NCI-H1436 treated with DMSO at 0.1 percent for 48 hours (cell line): ENCODE measurements at places on chromosomes 16 and 17.

GRCh38 chr16:12340151-12340733, 363.7 kb downstream of the SNX29 start:
- no peak for DNase-seq

DNA sequence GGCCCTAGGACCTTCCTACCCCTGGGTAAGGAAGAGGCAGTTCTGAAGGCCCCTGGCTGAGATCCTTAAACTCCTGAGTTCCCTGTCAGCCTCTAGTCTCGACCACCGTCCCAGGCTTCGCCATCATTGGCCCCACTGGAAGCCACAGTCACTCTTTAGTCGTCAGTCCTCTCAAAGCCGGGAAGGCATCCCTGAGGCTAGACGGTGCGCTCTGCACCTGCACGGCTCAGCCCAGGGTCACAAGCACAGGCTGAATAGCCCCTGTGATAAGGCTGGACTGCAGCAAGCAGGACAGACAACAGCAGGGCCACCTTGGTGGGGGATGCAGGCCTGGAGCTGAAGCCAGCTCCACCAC, 3.3 kb upstream of the HEXIM1 start:
- no peak for DNase-seq

DNA sequence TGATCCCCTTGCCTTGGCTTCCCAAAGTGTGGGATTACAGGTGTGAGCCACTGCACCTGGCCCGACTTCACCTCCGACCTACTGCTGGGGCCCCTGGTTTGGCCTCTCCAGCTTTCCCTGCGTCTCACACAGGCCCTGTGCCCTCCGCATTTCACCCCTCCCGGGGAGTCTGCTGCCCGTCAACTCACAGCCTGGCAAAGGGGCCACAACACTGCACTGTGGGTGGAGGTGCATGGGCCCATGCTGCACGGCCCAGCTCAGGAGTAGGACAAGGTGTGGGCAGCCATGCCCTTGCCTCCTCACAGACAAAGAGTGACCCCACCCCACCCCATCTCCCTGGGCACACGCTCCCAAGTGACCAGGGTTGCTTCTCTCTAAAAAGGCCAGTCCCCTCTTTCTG, 12.6 kb upstream of the TBX2 start:
- no peak for DNase-seq

GRCh38 chr17:17782523-17783115, 54.2 kb downstream of the SREBF1 start:
- no peak for DNase-seq

DNA sequence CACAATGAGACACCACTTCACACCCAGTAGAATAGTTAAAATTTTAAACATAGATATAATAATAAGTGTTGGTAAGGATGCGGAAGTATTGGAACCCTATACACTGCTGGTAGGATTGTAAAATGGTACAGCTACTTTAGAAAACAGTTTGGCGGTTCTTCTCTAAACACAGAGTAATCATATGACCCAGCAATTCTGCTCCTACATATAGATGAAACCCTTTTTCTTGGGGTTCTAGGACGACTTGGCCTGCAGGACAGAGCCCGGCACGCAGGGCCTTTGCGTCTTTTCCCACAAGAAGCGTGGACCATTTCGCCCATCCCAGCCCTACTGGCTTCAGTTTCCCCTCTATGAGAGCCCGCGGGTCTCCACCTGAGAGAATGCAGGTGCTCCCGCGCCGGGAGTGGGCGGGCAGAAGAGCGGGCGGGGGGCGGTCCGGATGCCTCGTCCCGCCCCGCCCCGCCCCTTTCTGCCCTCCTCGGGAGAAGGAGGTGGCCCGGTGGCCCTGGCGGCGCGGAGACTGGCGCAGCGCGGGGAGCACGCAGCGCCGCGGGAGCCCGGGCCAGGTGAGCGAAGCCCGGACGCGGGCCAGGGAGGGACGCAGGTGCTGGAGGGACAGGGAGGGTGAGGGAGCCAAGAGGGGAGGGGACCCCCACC, at the start of gene SDR42E2:
Gene SDR42E2, plus strand, starts transcription at position 508 of the 657 bp plus-strand sequence. CDS start 3,077 bp downstream, outside the sequence.
- no peak for DNase-seq

DNA sequence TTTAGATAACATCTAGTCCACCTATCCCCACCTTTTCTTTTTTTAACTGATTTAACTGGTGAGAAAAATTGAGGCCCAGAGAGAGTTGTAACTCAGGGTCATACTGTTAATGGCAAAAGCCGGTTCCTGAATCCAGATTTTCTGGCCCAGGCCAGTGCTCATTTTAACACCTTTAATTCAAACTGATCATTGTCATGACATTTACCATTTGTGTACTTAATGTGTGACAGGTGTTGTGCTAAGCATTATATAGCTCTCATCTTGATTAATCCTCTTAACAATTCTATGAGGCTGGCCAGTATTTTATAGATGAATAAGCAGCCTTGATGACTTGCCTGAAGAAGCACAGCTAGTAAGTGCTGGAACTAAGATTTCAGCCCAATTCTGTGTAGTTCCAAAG, 14.4 kb downstream of the RHOT1 start:
- DNase-seq = no peak

DNA sequence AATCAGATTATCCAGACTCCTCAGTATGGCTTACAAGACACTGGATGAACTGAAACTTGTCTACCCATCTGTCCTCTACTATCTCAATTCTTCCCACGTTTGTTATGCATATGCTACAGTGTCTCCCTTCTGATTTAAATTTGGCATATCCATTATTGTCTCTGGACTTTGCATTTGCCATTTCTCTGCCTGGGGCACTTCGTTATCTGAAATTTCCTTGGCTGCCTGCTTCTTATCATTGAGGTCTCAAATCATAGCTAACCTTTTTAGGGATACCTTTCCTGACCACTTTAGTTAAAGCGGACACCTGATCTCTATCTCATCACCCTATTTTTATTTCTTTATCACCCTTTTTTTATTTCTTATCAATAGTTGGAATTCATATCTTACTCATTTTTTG, 853.4 kb downstream of the KCNJ2 start:
- DNase-seq = no peak

GRCh38 chr17:48187872-48188608, 80.5 kb downstream of the SNX11 start:
- no peak for DNase-seq

GRCh38 chr17:50469671-50470305, 1.1 kb upstream of the CHAD start:
- DNase-seq = no peak

DNA sequence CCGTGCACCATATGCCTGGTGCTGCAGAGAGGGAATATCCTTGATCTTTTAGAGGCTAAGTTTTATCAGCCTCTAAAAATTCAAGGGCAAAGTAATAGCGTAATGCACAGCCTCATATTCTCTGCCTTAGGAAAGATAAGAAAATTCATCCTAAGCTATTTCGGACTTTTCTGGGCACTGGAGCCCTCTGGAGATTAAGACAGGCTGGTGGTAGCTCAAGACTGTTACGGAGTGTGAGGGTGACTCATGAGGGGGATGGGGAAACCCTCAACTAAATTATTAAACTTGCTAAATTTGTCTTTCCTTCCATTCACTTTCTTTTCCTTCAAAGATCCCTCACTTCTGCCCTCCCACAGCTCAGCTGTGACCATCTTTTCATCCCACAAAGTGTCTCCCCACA, 73.3 kb downstream of the RPH3AL start:
- no peak for DNase-seq

GRCh38 chr17:28763137-28763799, 19.5 kb downstream of the TRAF4 start:
- DNase-seq = no peak

- DNase-seq = no peak
Observed at GRCh38 chr17:2911755-2912111, 115.5 kb downstream of the RAP1GAP2 start.

DNA sequence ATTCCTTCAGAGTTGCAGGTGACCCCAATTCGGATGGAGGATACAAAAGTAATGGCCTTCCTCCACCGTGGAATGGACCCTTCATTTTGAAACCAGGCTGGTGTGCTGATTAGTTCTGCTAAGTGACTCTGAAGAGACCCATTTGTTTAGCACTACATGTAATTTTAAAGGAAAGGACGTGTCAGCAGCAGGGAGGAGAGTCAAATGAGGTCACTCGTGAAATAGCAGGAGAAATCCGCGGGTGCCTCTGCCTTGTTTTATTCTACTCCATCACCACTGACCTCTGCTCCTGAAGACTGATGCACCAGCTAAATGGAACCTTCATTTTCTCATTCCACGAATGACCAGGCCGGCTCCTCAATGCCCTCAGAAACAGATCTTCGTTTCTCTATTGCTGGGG, 589.2 kb downstream of the CDH11 start:
- no peak for DNase-seq

- DNase-seq = no peak
Observed at GRCh38 chr17:42924891-42925290, 24.3 kb downstream of the G6PC1 start.

- DNase-seq = peak; percentile 45
Observed at GRCh38 chr16:78122774-78123315, 23.4 kb downstream of the WWOX start.
